Muscle of leg (tissue), 16 donors: ENCODE measurements at places on chromosomes 6 and 20.
A peak's percentile ranks its signal among the peaks of the same experiment; 100 is the strongest.

- DNase-seq, result peak; percentile 87
Measured at GRCh38 chr20:645318-646106, 7.5 kb downstream of the SRXN1 start.

DNA sequence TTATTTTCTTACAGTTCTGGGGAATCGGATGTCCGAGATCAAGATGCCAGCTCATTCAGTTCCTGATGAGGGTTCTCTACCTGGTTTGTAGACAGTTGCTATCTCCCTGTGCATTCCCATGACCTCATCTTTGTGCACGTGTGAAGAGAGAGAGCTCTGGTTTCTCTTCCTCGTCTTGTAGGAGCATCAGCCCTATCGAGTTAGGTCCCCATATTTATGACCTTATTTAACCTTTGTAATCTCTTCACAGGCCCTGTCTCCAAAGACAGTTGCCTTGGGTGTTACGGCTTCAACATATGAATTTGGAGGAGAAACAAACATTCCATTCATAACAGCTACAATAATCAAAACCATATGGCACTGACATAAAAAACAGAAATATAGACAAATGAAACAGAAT lies 455.3 kb downstream of the HACE1 start:
- DNase-seq, result peak; percentile 31

DNA sequence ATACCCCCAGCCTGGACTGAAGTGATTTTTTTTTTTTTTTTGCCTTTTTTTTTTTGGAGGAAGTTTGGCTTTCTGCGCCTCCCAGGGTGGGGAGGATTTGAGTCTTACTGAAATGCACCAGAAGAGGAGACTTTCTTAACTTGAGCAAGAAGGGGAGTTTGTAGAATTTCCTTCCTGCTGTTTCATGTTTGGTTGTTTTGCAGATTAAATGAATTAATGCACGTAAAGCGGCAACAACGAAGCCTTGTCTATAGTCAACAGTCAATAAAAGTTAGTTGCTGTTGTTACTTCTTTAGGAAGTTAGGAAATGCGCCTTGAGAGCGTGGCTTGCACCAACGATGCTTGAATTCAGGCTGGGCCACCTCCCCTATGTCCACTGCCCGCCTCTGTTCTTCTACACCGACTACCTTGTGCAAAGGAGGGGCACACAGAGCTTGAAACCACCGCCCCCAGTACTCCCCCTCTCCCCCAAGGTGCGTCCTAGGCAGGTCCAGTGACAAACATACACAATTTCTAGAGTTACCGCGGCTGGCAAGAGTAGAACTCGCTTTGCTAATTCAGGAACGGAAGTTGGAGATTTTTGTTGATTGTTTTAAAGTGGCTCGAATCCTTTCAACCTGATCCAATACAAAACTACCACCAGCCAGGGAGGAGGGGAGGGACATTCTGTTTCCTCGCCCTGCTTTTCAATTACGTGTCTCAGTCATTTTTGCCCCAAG lies 830 bp upstream of the CYP24A1 start:
- no peak for DNase-seq

GRCh38 chr20:10708351-10709185 lies 34.8 kb upstream of the JAG1 start:
- DNase-seq, result no peak

DNA sequence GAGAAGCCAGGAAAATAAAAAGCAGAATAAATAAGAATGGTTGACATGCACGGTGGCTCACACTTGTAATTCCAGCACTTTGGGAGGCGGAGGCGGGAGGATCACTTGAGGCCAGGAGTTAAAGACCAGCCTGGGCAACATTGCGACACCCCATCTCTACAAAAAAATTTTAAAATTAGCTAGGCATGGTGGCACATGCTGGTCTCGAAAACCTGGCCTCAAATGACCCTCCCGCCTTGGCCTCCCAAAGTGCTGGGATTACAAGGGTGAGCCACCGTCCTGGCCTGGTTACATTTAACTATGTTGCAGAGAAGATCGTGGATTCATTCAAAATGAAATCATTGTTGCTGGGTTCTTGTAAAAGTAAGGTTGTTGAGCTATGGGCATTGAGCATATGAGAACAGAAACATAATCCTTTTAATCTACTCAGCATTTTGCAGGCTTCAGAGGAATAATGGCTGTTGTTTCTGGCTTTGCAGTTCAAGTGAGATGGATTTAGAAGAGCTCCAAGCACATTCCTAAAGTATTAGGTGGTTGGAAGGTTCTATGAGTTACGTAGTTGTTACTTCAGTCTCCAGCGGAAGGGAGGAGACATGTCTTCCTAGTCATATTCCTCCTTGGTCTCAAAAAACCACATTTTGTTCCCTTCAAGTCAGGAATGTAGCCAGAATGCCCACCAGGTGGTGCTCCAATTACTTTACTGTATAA lies 45.6 kb upstream of the RAB23 start:
- DNase-seq, result peak; percentile 94

DNA sequence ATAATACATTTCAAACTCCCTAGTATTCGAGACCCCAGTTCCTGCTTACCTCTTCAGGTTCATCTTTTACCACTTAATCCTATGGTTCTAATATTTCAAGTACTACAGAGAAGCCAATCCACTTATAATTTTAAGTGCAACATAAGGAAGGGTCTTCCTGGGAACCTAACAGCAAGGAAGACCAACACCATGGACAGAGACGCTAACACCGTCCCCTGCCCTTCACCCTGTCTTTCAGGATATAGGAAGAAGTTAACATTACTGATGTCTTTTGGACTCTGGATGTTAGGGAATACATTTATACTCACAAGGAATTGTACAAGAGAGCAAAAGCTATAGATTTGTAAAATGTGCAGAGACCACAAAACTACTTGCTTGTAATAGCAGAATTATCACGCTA lies 565.0 kb upstream of the CHD6 start:
- no peak for DNase-seq

- peak; percentile 1 for DNase-seq
Measured at GRCh38 chr6:102571236-102571908, 1177.9 kb downstream of the GRIK2 start.

DNA sequence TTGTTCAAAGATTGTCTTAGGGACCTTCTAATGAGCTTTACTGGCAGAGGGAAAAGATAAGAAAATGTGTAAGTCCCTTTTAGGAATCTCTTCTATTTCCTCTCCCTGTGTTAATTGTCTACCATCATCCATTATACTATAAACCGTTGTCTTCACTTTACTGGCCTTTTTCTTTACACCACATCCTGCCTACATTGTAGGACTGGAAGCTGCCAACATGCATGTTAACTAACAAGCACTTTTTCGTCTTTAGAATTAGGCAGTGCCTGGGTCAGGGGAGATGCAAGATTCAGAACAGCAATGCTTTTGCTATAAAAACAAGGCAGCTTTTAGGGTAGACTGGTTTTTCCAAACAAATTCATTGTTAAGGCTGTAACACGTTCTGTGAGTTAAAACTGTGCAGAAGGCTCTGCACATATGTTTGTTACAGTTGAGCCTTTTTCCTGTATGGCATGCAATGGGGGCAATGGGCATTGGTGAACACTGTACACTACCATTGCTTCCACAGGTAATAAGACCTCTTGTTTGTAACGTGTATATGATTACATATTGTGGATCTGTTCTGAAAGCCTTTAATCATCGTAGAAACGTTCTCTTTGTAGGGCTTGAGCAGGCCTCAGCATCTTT lies 10.9 kb upstream of the PKIG start:
- DNase-seq, result no peak

GRCh38 chr6:39594285-39594684 lies 130.9 kb downstream of the KIF6 start:
- no peak for DNase-seq
